Activated CD4-positive, alpha-beta memory T cell treated with anti-CD3 and anti-CD28 coated beads, Interleukin-2, amount 10 ng/mL, durations not matched to agents 7 days and 5 days (primary cell): ENCODE measurements at places on chromosomes 7 and 10.

- DNase-seq: no peak
These were observed 202.1 kb downstream of the PTEN start for GRCh38 chr10:88065383-88066049.

- DNase-seq: no peak
These were observed 276.5 kb downstream of the HDAC9 start for GRCh38 chr7:18771834-18772566.

DNA sequence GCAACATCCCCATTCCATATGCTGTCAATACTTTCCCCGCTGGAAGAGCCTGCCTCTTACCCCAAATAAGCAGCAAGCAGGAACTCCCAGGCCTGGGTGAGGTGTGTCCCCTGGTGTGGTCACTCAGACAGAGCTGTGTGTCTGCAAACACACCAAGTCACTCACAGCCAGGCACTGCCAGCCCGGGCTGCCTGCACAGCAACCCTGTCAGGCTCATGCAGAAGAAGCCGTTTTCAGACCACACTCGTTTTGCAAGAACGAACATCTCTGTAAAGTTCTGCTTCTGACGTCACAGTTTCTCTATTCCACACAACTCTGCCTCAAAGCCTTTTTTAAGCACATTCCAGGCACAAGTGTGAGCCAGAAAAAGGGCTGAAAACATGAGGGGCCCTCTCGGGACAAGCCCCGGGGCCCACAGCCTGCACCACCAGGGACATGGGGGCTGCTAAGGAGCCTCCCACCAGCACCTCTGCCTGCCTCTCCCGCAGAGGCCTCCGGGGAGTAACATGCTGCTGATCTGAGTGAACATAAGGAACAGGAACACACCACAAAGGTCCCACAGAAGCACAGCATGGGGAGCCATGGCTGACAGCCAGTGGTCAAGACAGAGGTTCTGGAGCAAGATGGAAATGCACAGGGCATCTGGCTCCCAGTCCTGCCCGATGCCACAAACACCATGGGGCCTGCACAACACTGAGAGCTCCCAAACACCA is 11.4 kb downstream of the PTPRN2 start:
- DNase-seq: no peak

DNA sequence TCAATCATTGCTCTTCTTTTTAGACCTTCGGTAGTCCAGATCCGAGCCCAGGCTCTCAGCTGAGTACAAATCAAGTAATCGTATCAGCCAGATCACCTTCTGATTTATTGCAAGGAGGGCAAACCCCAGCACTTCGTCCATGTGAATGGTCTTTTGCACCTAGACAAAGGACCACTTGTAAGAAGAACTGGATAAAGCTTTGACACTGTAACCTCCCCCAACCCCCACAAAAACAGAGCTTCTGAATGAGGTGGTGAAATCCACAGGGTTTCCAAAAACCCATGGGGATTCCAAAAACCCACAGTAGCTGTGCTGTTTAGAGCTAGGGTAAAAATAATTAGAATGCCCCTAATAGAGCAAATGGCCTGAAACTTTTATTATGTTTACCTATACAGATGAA is 148.8 kb upstream of the ODAD2 start:
- no peak for DNase-seq

- DNase-seq: no peak
These were observed 32.1 kb downstream of the LRRC27 start for GRCh38 chr10:132363921-132364593.

- DNase-seq: no peak
These were observed 53.3 kb upstream of the SP8 start for GRCh38 chr7:20839987-20840386.

GRCh38 chr7:44461387-44461786 is 29.1 kb downstream of the NUDCD3 start:
- peak; percentile 70 for DNase-seq

- DNase-seq: no peak
These were observed 199.6 kb upstream of the CELF2 start for GRCh38 chr10:10818082-10818481.

DNA sequence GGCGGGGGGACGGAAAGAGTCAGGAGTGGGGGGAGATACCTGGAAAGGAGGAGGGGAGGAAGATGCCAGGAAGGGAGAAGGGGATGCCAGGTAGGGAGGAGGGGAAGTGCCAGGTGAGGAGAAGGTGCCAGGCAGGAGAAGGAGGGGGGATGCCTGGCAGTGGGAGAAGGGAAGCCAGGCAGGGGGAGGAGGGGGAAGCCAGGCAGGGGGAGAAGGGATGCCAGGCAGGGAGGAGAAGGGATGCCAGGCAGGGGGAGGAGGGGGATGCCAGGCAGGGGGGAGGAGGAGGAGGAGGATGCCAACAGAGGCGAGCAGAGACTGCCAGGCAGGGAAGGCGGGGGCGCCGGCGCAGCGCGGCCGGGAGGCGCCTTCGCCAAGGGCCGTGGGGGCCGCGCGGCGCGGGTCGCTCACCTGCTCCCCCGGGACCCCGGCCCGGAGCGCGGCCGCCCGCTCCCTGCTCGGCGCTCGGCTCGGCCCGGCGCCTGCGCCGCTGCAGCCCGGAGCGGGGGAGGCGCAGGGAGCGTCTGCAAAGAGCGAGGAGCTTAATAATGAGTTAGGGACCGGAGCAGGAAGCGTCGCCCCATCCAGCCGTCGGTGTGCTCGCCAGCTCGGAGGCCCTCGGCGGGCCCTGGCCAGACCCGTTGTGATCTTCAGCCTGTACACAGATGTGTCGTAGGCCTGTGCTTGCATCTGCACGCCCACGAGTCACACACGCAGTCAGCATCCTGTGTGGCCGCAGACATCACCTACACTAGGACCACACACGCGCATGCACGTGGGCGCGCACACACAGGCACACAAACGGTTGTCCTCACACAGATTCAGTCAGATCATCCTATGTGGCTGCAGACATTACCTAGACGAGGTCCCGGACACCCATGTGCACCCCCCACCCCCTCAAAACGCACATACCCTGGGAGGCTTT is 28.4 kb upstream of the SMARCD3 start:
- peak; percentile 58 for DNase-seq

GRCh38 chr10:130179640-130180039 is 43.4 kb downstream of the GLRX3 start:
- DNase-seq: peak; percentile 57

DNA sequence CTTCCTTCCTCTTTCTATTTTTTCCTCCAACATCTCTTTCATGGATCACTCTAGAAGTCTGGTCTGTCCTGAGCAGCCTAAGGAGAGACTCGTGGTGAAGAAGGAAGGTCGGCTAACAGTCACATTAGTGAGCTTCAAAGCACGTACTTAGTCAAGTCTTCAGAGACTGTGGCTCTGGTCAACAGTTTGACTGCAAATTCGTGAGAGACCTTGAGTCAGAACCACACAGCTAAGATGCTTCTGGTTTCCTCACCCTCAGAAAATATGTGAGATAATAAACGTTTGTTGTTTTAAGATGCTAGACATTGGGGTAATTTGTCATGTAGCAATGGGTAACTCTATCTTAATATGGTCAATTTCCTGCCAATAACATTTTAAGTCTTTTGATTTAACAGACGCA is 126.2 kb upstream of the LRRN3 start:
- no peak for DNase-seq
